Skin of body (tissue), 3 donors: ENCODE measurements at places on chromosomes 7 and 10. TPM values are rescaled to one million over a fixed set of nuclear protein-coding genes. Genes with fewer than 3 reads are reported as not detected.
A peak's percentile ranks its signal among the peaks of the same experiment; 100 is the strongest.

DNA sequence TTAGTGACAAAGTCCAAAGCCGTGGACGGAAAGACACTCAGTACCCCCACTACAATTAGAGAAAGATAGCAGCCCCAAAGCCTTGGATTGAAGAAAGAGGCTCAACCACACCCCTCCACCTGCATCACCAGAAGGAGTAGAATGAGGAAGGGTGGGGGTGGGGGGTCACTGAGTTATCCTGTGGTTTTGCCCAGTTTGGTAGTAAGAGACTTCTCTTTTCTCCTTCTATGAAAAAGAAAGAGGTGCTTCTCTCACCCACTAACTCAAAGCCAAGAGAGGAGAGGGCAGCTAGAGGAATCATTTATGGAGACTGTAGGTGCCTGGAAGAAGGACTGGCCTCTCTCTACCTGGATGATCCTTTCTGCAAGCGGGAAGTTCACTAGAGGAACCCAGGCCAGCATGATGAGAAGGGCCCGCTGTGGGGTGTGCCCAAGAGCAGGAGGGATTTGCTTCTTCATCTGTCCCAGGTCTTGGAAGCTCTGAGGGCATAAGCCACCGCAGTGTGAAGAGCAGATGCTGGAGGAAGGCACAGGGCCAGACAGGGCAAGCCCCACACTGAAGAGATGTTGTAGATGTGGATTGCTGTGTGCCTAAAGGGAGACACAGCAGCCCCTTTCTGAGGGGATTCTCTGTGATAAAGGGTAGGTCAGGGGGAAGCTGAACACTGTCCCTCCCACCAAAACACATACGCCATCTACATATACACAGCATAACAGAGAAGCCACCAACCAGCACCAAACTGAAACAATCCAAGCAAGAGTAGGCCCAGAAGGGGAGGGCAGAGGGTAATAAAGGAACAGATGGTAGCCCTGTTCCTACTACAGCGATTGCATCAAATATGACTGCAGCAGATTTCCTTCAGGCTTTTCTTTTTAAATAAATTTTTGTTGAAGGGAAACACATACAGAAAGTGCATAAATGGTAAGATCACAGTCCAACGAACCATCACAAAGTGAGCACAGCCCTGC lies 25.8 kb upstream of the LANCL2 start:
- no peak for DNase-seq

- DNase-seq: peak; percentile 51
Observed at GRCh38 chr7:70063927-70064326, 465.7 kb downstream of the AUTS2 start.

The TPK1 gene
- total RNA-seq: 3.7 TPM

DNA sequence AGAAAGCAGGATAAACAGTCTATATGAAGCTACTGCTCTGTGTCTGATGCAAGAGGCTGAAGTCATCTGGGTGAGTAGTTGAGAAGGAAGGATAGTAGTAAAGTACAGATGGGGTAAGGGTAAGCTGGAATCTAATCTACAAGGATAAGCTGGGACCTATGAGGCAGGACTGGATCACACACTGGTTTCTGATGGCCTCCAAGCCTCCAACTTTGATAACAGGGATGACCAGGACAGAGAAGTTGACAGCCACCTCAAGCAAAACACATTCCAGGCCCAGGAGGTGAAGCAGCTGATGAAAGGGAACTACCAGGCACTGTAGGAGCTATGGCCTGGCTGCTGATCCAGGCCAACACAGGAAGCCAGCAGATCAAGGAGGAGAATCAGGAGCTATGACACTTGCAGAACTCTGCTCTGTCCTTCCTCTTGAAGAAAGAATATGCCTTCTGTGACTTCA lies 278.1 kb upstream of the TMEM229A start:
- no peak for DNase-seq

The KAZALD1 gene
- total RNA-seq: 17.7 TPM

DNA sequence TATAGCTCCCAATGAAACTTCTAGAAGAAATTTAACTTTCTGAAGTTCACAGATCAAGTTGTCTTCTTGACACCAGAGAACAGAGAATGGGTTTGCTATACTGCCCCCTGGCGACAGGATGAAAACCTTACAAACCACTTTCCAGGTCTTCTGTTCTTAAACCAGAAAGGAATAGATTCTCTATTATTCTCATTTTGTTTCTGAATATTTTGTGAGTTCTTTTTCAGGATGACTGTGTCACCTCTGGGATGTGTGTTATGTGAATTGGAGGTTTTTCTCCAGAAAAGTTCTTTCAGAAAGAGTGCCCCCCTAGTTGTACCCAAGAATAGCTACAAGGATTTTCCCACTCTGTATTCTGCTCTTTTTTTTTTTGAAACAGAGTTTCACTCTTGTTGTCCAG lies 6.3 kb downstream of the IFT22 start:
- DNase-seq: no peak

DNA sequence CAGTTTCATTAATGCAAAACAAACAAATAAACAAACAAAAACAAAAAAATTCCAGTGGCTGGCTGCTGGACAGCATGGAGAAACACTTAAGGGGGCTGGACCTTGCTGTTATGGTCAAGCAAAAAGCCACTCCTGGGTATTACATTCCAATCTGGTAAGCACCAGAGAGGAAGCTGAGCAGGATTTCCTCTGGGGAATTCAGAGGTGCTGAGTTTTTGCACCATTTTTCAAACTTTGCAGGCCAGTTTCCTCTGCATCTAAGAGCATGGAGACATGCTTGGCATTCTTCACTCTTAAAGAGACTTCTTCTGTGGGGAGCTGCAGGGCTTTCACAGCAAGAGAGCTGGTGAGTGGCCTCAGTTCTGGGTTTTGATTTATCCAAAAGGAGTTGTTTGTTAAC lies 84.5 kb downstream of the FZD1 start:
- DNase-seq: no peak

- no peak for DNase-seq
Observed at GRCh38 chr7:13115157-13115772, 427.8 kb downstream of the ARL4A start.

GRCh38 chr7:4959893-4960292 lies 906 bp upstream of the MMD2 start:
- DNase-seq: no peak

The ZNF239 gene
- 5.6 TPM for total RNA-seq

DNA sequence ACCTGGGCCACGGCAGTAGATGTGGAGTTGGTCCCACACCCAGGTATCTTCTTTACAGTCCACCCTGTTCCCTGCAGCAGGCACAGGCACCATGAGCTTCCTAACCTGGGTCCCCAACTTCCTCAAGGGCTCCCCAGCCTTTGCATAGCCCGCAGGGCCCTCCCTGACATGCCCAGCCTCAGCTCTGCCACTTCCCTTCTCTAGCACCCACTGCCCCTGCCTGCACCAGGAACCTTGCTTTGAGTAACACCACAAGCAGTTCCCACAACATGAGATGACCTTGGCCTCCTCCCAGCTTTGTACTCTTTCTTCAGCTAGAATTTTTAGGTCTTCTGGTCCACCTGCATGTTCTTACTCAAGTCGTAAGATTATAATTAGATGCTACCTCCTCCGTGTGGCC lies 92.2 kb upstream of the ZPBP start:
- no peak for DNase-seq

The DGKB gene
- total RNA-seq: 2.9 TPM

The PNLIPRP2 gene
- total RNA-seq: not detected

- peak; percentile 8 for DNase-seq
Observed at GRCh38 chr10:97916586-97916985, 66.9 kb downstream of the GOLGA7B start.

The KCNMA1 gene
- total RNA-seq: 11.7 TPM

DNA sequence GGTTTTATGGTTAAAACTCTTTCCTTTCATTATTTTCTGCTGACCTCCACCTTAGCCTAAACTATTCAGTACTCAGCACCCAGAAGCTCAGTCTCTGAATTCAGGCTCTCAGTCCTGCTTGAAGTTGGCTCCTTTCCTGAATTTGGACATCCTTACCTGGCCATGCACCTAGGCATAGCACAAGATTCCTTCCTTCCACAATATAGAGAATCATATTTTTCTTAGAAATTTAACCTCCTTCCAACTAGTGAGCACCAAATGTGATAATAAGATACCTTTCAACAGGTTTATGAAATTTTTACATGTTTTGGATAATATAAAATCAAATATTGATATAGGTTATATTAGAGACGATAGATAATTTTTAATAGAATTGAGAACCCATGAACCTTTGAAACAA lies 905.6 kb upstream of the GHITM start:
- DNase-seq: no peak

The SPRN gene
- total RNA-seq: 0.89 TPM

The GPNMB gene
- 208 TPM for total RNA-seq

The VWDE gene
- total RNA-seq: 0.39 TPM

The GOLGA7B gene
- 3.5 TPM for total RNA-seq

The HGF gene
- 4.7 TPM for total RNA-seq

- DNase-seq: no peak
Observed at GRCh38 chr10:107733328-107734130, 569.0 kb upstream of the SORCS1 start.

DNA sequence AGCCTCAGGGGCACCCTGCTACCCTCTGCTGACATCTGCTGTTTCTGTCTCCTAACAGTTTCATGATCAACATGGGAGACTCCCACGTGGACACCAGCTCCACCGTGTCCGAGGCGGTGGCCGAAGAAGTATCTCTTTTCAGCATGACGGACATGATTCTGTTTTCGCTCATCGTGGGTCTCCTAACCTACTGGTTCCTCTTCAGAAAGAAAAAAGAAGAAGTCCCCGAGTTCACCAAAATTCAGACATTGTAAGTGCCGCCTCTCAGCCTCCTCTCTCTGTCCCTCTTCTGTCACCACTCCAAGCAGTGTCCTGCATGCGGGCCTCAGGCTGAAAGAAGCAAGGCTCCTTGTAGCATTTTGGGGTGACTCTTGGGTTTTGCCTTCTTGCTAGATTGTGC lies 39.0 kb downstream of the POR start:
- no peak for DNase-seq

GRCh38 chr10:76411729-76412435 lies 980.5 kb downstream of the LRMDA start:
- DNase-seq: no peak

DNA sequence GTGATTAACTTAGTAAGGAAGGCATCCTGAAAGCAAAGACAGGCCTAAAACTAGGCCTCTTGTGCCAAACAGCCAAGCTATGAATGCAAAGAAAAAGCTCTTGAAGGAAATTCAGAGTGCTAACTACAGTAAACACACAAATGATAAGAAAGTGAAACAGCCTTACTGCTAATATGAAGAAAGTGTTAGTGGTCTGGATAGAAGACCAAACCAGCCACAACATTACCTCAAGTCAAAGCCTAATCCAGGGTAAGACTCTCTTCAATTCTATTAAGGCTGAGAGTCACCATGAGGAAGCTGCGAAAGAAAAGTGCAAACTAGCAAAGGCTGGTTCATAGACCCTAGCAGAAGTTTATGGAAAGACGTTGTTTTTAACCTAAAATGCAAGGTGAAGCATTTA lies 66.0 kb downstream of the IPMK start:
- no peak for DNase-seq

The SLC26A3 gene
- not detected for total RNA-seq

The DLG5 gene
- 25.2 TPM for total RNA-seq

DNA sequence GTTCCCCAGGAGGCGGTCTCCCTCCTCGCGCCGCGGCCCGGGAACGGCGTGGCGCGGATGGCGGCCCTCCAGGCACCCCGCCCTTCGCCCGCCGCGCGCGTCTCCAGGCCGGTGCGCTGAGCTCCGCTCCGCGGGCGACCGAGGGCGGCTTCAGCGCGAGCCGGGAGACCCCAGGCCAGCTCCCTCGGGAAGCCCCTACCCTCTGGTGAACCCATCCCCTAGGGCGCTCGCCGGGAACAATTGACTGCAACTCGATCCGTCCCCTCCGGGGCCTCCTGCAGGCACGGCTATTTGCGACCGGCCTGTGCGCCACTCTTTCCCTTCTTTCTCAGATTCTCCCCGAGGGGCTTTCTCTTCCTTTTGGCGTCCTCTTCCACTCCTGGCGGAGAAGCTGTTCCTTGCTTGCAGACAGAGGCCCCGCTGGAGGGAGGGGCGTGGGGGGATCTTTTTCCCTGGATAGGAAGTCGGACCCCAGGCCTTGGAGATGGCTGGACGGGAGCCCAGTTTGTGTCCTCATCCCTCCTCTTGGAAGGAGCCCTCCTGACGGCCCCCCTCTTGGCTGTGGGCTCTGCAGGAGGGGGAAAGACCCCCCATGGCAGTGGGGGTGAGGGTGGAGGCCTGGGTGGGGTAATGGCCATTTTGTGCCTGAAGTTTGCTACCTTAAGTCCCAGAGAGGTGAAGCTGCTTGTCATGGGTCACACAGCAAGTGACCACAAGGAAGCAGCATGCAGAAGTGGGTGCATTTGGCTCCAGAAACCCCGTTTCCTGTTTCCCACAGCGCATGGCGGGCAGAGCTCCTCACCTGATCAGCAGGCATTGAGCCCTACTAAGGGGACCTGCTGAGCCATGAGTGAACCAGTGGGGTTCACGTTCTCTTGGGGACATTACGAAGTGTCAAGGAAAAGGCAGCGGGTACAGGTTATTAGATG lies 171.2 kb upstream of the TNRC18 start:
- DNase-seq: peak; percentile 64

- DNase-seq: no peak
Observed at GRCh38 chr10:74424565-74424964, 273.5 kb downstream of the ADK start.

The SLK gene
- 67.0 TPM for total RNA-seq

The HMX3 gene
- not detected for total RNA-seq

GRCh38 chr10:14617852-14618251 lies 156.8 kb downstream of the FAM107B start:
- no peak for DNase-seq
